ENCODE measurements at places on chromosomes 1 and 21. TPM values are rescaled to one million over a fixed set of nuclear protein-coding genes. Genes with fewer than 3 reads are reported as not detected.
A peak's percentile ranks its signal among the peaks of the same experiment; 100 is the strongest.

Gene GOLT1A
- not detected for total RNA-seq

- H3K27me3 ChIP-seq, result no peaks in the 10 kb centered on the region
- peaks cover 13% of the 10 kb centered on the region for H3K4me1 ChIP-seq
- H3K4me3 ChIP-seq, result no peak overlapping the region
- no peak overlapping the region for H3K27ac ChIP-seq
- DNase-seq, result no peak
Observed at GRCh38 chr1:19478322-19478721, 7.0 kb downstream of the CAPZB start.

DNA sequence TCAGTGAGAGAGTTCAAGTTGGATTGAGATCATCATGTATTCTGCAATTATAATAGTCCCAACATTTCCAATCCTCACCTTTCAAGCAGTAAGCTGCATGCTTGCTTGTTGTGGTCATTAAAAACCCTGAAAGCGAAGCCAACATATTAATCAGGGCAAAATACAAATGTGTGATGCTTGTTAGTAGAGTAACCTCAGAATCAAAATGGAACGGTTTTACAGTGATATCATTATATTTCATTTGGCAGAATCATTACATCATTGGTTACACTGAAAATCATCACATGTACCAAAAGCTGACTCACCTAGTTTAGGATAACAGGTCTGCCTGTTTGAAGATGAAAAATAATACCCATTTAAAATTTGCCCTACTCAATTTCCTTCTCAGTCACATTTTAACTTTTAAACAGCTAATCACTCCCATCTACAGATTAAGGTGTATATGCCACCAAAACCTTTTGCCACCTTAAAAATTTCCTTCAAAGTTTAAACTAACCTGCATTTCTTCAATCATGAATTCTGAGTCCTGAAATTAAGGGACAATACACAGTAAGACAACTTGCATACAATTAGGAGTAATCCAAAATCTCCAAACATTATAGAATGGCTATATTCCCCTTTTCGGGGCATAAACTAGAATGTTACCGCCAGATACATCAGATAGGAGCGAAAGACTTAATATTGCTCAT lies 3.5 kb downstream of the GAS5 start:
- no peak overlapping the region for H3K27ac ChIP-seq
- H3K36me3 ChIP-seq, result no peaks in the 10 kb centered on the region
- DNase-seq, result no peak
- no peaks in the 10 kb centered on the region for H3K27me3 ChIP-seq
- no peak overlapping the region for H3K4me3 ChIP-seq

DNA sequence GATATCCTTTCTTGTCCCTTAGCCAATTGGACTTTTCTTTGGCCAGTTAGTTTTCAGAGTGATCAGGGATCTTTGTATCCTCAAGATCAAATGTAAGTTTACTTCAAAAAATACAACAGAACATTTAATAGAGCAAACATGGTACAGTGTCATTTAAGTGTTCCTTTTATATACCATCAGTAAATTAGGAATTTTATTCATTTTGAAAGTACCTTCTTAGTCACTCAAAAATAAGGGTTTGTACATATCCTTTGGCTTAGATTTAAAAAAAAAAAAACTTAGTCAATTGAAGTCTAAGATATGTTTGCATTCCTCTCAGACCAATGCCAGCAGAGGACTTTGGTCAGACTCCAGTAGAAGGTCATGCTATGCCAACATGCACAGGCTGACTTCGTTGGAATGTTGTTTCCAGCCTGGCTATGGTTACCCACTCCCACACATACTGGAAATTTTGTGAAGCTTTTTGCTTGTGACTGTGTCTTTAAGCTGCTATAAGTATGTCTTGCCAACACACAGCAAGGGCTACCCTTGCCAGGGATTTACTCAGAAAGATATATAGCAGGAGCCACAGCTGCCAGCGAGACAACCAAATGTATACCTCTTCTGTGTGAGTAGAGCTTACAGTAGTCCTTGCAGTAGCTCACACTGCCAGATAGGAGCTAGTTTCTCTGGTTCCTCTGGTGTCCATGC lies 81.5 kb upstream of the LRIF1 start:
- no peak overlapping the region for H3K27ac ChIP-seq
- H3K36me3 ChIP-seq, result no peaks in the 10 kb centered on the region
- no peaks in the 10 kb centered on the region for H3K27me3 ChIP-seq
- no peak overlapping the region for H3K4me3 ChIP-seq

- H3K36me3 ChIP-seq, result no peaks in the 10 kb centered on the region
- no peak overlapping the region for H3K27ac ChIP-seq
- H3K4me1 ChIP-seq, result peaks cover 3% of the 10 kb centered on the region
- no peak for DNase-seq
- no peak overlapping the region for H3K4me3 ChIP-seq
- no peaks in the 10 kb centered on the region for H3K27me3 ChIP-seq
Observed at GRCh38 chr1:205241366-205242030, 13.8 kb downstream of the TMCC2 start.

- no peak overlapping the region for H3K4me3 ChIP-seq
- no peaks in the 10 kb centered on the region for H3K36me3 ChIP-seq
Observed at GRCh38 chr1:58898739-58899586, 115.1 kb upstream of the JUN start.

Gene SAMD11
- total RNA-seq, result 1.0 TPM

DNA sequence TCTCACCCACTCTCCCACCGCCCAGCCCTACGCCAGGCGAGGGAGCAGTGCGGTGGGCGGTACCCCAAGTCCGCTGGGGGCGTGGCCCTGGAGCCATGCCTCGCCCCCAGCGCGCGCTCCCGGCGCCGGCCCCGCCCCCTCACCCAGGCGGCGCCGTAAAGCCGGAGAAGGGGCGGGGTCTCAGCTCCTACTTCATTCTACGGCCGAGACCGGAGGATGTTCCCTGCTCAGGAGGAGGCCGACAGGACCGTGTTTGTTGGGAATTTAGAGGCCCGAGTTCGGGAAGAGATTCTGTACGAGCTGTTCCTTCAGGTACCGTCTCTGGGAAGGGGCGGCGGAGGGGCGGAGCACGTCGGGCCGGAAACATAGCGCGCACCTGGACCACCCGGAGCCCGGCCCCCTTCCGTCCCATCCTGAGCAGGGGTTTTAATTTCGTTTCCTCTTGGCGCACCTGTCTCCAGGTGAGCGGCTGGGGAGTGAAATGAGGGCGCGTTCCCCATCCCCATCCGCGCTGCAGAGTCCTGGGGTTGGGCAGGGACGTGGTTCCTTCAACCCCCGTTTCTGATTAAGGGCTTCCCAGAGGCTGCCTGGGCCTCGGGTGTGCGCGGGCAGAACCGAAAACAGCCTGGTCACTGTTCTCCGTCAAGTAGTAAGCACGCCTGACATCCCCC lies at the start of gene RBM11:
Gene RBM11, plus strand, starts transcription at position 187 of the 671 bp plus-strand sequence. Its CDS starts 30 bp downstream, at position 217.
- H3K36me3 ChIP-seq, result no peaks in the 10 kb centered on the region
- no peak within 1 kb of the TSS for H3K27ac ChIP-seq
- H3K27me3 ChIP-seq, result no peaks in the 10 kb centered on the region
- H3K4me3 ChIP-seq, result peak within 1 kb of the TSS; percentile 62

Gene FAAP20
- 1.5 TPM for total RNA-seq

- DNase-seq, result no peak
- no peak overlapping the region for H3K27ac ChIP-seq
- no peaks in the 10 kb centered on the region for H3K4me1 ChIP-seq
Observed at GRCh38 chr1:58430421-58431275, 115.9 kb downstream of the OMA1 start.

DNA sequence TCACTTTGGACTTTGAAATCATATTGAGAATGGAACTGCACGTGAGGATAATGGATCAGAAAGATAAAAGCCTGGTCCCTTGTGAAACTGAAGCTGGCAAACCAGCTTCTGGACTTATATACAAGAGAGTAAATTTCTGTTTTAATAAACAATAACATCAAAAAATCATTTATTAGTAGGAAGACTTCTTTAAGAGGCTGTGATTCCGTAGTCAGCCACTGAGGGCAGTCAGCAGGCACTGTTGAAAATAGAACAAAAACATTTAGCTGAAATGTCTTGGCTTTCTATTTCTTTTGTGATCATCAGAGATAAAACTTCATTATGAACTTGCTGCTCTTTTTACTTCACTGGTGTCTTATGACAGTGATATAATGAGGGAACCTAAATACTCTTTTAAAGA lies 489.4 kb downstream of the PCP4 start:
- no peak overlapping the region for H3K4me3 ChIP-seq
- no peaks in the 10 kb centered on the region for H3K27me3 ChIP-seq
- no peak overlapping the region for H3K27ac ChIP-seq
- no peak for DNase-seq
- H3K4me1 ChIP-seq, result no peaks in the 10 kb centered on the region

Gene NTNG1
- total RNA-seq, result not detected

DNA sequence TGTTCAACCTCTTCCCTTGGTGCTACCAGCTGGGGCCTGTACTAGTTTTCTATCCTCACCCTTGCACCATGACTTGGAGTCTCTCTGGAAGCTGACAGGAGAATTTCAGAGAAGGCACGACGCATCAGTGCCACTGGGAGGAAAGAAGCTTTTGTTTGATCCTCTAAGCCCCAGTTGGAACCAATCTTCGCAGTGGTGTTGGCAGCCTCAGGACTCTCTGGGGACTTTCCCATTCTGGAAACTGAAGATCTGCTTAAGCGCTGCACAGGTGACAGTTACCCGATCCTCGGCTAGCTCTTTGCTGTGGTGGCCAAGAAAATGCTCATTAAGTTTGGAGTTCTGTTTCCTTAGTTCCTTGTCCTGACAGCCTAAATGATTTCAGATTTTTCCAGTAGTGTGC lies 222.3 kb downstream of the RHOU start:
- no peak for DNase-seq
- H3K4me3 ChIP-seq, result no peak overlapping the region
- no peaks in the 10 kb centered on the region for H3K36me3 ChIP-seq
- H3K27me3 ChIP-seq, result no peaks in the 10 kb centered on the region
- no peaks in the 10 kb centered on the region for H3K4me1 ChIP-seq
- H3K27ac ChIP-seq, result peak overlapping the region; percentile 5

Gene SEC16B
- 16.9 TPM for total RNA-seq

- no peak overlapping the region for H3K4me3 ChIP-seq
- no peak overlapping the region for H3K27ac ChIP-seq
- no peaks in the 10 kb centered on the region for H3K4me1 ChIP-seq
- H3K27me3 ChIP-seq, result no peaks in the 10 kb centered on the region
Observed at GRCh38 chr1:179867493-179868330, 9.9 kb downstream of the TOR1AIP2 start.

DNA sequence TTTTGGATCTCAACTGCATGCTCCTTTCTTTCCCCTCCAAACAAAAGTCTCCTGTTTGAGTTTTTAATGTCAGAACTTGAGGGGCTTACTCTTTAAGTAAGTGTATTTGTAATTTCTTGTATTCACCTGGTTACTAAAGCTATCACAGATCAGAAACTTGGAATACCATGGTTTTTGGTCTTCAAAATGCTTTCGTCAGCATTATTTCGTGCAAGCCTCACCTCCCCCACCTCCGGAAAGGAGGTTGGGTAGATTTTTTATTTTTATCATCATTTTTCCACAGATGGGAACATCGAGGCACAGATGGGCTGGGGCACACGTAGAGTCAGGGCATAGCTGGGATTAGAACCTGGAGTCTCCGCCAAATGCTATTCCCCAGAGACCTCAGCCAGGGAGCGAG lies 100.7 kb downstream of the IER5 start:
- H3K4me3 ChIP-seq, result no peak overlapping the region
- H3K27me3 ChIP-seq, result no peaks in the 10 kb centered on the region

DNA sequence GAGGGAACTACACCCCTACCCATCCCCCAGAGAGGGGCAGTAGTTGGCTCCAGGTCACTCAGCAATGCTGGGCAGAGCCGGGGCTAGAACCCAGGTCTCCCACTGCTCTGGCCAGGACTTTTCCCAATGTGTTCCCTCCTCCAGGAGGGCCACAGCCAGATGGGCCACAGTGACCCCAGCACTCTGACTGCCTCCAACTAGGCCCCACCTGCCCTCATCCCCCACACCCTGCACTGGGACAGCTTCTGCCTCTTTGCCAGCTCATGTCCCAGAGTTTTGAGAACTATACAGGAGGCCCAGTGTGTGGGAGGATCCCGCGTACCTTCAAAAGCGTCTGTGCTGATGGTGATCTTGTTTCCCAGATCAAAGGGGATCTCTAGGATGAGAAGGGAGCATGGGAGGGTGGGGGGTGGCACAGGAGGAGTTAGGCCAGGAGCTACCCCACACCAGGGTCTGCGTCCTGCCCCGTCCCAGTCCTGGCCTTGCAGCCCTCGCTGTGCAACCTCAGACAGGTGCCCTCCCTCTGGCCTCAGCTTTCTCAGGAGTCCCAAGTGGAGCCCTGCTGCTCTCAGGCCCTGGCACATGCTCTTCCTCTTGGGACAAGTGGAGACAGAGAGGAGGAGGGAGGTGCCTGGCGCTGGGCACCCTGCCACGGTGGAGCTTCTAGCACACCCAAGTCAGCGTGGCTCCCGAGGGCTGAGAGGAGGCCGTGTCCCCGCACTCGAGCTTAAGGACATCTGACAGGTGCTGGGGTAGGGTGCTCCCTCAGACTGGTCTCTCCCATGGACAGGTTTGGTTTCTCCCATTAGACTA lies 22.0 kb downstream of the MYOM3 start:
- no peaks in the 10 kb centered on the region for H3K4me1 ChIP-seq
- no peak for DNase-seq
- no peak overlapping the region for H3K4me3 ChIP-seq
- no peaks in the 10 kb centered on the region for H3K36me3 ChIP-seq
- no peaks in the 10 kb centered on the region for H3K27me3 ChIP-seq
- no peak overlapping the region for H3K27ac ChIP-seq

Gene PROX1
- 4.1 TPM for total RNA-seq

All from uterus (tissue), 4 donors.